ENCODE measurements at places on chromosomes 11 and 22.

GRCh38 chr11:2182075-2182474 lies 10.5 kb upstream of the TH start:
- no peaks in the 10 kb centered on the region for H3K36me3 ChIP-seq
- no peak overlapping the region for H3K27ac ChIP-seq
- H3K4me1 ChIP-seq = no peaks in the 10 kb centered on the region
- no peak for DNase-seq

DNA sequence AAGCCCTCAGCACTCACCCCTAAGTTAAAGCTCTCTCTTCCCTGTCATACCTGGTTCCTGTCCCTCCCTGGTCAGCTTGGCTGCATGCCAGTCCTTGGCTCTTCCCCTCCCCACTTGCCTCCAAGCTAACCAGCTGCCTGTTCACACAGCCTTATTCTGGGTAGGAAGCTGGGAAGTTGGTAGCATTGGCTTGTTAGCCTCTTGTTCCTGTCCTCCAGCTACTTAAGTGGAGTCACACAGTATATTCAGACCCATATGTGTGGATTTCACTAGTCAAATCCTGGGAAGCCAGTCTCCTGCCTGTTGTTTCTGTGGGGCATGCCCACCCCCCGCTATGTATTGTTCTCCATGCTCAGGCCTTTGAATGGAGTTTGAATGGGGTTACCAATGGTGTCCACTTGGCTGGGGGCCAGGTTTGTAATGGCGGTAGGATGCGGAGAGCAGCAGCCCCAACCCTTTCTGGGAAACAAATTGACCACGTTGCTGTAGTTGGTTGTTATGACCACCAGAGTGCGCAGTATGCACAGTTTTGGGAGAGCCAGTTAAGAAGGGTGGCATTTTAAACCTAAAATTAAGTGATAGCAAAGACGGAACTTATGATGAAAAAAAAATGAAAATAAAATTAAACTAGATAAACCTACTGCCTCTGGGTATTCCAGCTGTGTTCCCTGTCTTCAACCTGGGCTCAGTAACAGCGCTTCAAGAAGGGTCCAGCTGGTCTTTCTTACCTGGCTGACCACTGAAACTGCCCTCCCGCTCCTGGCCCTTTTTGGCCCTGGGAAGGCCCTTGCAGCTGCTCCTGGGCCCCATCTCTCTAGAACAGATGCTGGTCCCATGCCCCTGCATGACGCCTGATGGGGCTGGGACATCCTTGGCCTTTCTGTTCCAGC lies 10.7 kb upstream of the RPS3 start:
- H3K27me3 ChIP-seq = no peaks in the 10 kb centered on the region
- H3K4me1 ChIP-seq = peaks cover 17% of the 10 kb centered on the region
- H3K27ac ChIP-seq = no peak overlapping the region
- H3K4me3 ChIP-seq = no peak overlapping the region

DNA sequence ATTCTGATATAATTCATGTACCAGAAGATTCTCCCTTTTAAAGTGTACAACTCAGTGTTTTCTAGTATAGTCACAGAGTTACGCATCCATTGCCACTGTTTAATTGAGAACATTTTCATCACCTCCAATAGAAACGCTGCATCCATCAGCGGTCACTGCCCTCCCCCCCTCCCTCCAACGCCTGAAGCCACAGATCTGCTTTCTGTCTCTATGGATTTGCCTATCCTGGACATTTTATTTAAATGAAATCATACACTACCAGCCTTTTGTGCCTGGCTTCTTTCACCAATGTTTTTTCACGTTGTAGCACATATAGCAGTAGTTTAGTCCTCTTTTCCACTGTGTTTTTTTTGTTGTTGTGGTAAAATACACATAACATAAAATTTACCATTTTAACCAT lies 22.8 kb downstream of the TCP11L1 start:
- peaks cover 34% of the 10 kb centered on the region for H3K36me3 ChIP-seq
- no peak overlapping the region for H3K27ac ChIP-seq
- no peak overlapping the region for H3K4me3 ChIP-seq

GRCh38 chr11:111870113-111870512 lies 1.3 kb downstream of the ALG9 start:
- no peaks in the 10 kb centered on the region for H3K27me3 ChIP-seq
- peaks cover 15% of the 10 kb centered on the region for H3K36me3 ChIP-seq
- peaks cover 22% of the 10 kb centered on the region for H3K4me1 ChIP-seq
- DNase-seq = no peak
- H3K27ac ChIP-seq = no peak overlapping the region
- no peak overlapping the region for H3K4me3 ChIP-seq

- no peaks in the 10 kb centered on the region for H3K36me3 ChIP-seq
- H3K27ac ChIP-seq = no peak within 1 kb of the TSS
- H3K4me3 ChIP-seq = peak within 1 kb of the TSS; percentile 51
These were observed at the start of gene C11orf97 for GRCh38 chr11:94511932-94512781. Gene C11orf97, plus strand, starts transcription at chr11:94512461. Its CDS starts 68 bp downstream, at chr11:94512529.

GRCh38 chr11:123438131-123438627 lies 8.1 kb downstream of the GRAMD1B start:
- no peak for DNase-seq
- H3K27me3 ChIP-seq = no peaks in the 10 kb centered on the region
- H3K27ac ChIP-seq = no peak overlapping the region
- peaks cover 20% of the 10 kb centered on the region for H3K4me1 ChIP-seq

DNA sequence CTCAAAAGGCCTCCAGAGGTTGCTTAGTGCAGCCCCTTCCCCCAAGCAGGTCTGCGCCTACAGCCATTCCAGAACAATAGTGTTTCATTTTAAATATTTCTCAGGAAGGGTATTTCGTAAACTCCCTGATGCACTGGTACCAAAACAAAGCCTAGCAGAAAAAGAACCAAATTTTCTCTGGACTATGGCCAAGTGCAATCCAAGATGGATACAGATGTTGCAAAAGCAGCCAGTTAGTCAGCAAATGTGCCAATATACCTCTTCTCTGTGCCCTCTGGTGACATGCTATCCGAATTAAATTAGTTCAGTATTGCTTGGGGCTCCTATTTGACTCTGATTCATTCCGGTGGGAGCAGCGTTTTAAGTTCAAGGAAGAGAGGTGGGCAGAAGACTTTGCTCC lies 247.8 kb downstream of the NTM start:
- no peaks in the 10 kb centered on the region for H3K4me1 ChIP-seq
- H3K27ac ChIP-seq = no peak overlapping the region
- H3K36me3 ChIP-seq = no peaks in the 10 kb centered on the region
- no peak overlapping the region for H3K4me3 ChIP-seq

- H3K4me3 ChIP-seq = no peak overlapping the region
- H3K36me3 ChIP-seq = no peaks in the 10 kb centered on the region
- no peaks in the 10 kb centered on the region for H3K27me3 ChIP-seq
- DNase-seq = no peak
These were observed 36.1 kb upstream of the OR8B8 start for GRCh38 chr11:124481365-124482323.

DNA sequence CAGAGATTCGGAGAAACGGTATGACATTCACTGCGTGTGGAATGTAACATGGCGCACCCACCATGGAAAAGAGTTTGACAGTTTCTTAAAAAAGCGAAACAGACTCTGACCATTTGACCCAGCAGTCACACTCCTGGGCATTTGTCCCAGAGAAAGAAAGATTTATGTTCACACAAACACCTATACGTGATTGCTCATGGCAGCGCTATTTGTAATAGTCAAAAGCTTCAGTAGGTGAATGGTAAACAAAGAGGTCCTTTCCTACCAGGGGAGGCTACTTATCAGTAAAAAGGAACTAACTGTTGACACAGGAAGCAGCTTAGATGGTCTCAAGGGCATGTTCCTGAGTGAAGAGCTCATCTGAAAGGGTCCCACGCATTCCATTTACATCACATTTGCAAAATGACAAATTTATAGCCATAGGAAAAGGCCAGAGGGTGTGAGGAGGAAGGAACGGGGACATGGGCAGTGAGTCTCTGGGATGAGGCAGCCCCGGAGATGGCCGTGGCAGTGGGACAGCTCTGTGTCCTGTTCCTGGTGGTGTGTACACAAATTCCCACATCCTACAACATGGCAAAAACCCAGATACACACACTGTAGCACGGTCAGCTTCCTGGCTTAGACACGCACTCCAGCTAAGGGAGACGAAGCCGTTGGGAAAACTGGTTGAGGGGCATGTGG lies 14.6 kb upstream of the KRTAP5-6 start:
- H3K36me3 ChIP-seq = no peaks in the 10 kb centered on the region
- no peaks in the 10 kb centered on the region for H3K27me3 ChIP-seq
- no peak overlapping the region for H3K4me3 ChIP-seq
- no peak overlapping the region for H3K27ac ChIP-seq
- DNase-seq = no peak
- H3K4me1 ChIP-seq = no peaks in the 10 kb centered on the region

DNA sequence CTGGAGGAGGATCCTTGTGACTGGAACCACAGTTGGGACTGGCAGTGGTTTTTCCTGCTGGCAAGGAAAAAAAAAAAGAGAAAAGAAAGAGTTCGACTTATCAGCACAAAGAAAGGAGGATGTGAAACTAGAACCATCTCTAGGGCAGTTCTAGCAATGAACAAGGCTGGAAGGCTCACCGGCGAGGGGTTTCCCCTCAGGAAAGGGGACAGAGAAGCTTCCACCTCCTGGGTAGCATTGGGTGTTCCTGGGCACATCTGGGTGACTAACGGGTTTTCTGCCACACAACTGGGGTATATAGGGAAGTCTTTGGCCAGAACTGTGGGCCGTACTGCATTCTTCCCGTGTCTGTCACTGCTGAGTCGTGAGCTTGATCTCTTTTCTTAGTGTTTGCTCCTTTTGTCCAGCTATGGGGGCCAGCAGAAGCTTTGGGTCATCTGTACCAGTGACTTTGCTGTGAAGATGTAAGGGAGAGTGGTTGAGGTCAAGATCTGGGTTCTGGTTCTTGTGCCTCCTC lies 109.4 kb upstream of the OR4B1 start:
- H3K27ac ChIP-seq = no peak overlapping the region
- no peak for DNase-seq
- H3K36me3 ChIP-seq = no peaks in the 10 kb centered on the region
- H3K27me3 ChIP-seq = no peaks in the 10 kb centered on the region
- peak overlapping the region; percentile 30 for H3K4me3 ChIP-seq

GRCh38 chr11:12110714-12111548 lies 541 bp downstream of the MICAL2 start:
- H3K4me1 ChIP-seq = peaks cover 43% of the 10 kb centered on the region
- H3K27ac ChIP-seq = peak overlapping the region; percentile 32
